ENCODE measurements at places on chromosomes 2 and 18. TPM values are rescaled to one million over a fixed set of nuclear protein-coding genes. Genes with fewer than 3 reads are reported as not detected.

NTSR2 gene
- polyA plus RNA-seq: 3.0 TPM

CDH20 gene
- polyA plus RNA-seq: 0.30 TPM

IGFBP5 gene
- 92.5 TPM for polyA plus RNA-seq

SPDYA gene
- polyA plus RNA-seq: 1.9 TPM

CCDC68 gene
- 5.1 TPM for polyA plus RNA-seq

SRD5A2 gene
- not detected for polyA plus RNA-seq

ATOH8 gene
- polyA plus RNA-seq: 10.1 TPM

ST6GAL2 gene
- polyA plus RNA-seq: 0.08 TPM

SAG gene
- polyA plus RNA-seq: not detected

ANKRD62 gene
- not detected for polyA plus RNA-seq

EGR4 gene
- not detected for polyA plus RNA-seq

ABCG8 gene
- polyA plus RNA-seq: 0.11 TPM

ANKRD53 gene
- 4.3 TPM for polyA plus RNA-seq

ADD2 gene
- 2.2 TPM for polyA plus RNA-seq

MEX3C gene
- polyA plus RNA-seq: 33.7 TPM

BOLL gene
- polyA plus RNA-seq: not detected

TRIM54 gene
- polyA plus RNA-seq: 2.1 TPM

UGT1A10 gene
- polyA plus RNA-seq: not detected

TNFRSF11A gene
- polyA plus RNA-seq: 2.0 TPM

CIAO1 gene
- 59.5 TPM for polyA plus RNA-seq

AQP4 gene
- polyA plus RNA-seq: 0.04 TPM

PREPL gene
- 122 TPM for polyA plus RNA-seq

SPR gene
- 43.8 TPM for polyA plus RNA-seq

DSC2 gene
- polyA plus RNA-seq: 0.48 TPM

SERPINB4 gene
- not detected for polyA plus RNA-seq

MAP3K19 gene
- polyA plus RNA-seq: not detected

ASAP2 gene
- 7.8 TPM for polyA plus RNA-seq

SCN9A gene
- polyA plus RNA-seq: 0.61 TPM

LIPT1 gene
- polyA plus RNA-seq: 12.6 TPM

UGT1A7 gene
- polyA plus RNA-seq: 0.33 TPM

CDK5R2 gene
- 10.4 TPM for polyA plus RNA-seq

ALK gene
- polyA plus RNA-seq: 0.34 TPM

DRC1 gene
- 0.56 TPM for polyA plus RNA-seq

AQP12B gene
- not detected for polyA plus RNA-seq

FOXD4L1 gene
- 0.47 TPM for polyA plus RNA-seq

TEX51 gene
- not detected for polyA plus RNA-seq

CDH19 gene
- 6.2 TPM for polyA plus RNA-seq

Data from adrenal gland (tissue), 19 donors.